Karpas-422 (cell line): ENCODE measurements at places on chromosomes 4 and X. TPM values are rescaled to one million over a fixed set of nuclear protein-coding genes. Genes with fewer than 3 reads are reported as not detected.

ZNF157 gene
- 0.52 and 0.90 TPM in 2 replicates for total RNA-seq

DNA sequence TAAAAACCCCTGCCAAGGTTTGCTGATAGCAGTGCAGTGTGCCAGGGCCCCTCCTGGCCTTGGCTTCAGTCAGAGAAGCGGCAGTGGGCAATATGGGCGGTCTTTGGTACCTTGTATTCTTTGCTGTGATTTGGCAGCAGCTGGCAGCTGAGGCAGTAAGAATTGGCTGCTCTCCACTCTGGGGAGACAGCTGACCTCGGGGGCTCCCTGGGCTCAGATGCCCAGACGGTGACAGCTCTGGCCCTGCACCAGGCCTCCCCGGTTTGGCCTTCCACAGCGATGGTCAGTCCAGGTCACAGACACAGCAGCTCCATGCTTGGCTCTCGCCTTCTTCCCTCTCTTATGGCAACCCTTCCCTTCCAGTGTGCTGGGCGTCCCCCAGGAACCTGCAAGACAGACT lies 330.9 kb downstream of the BCOR start:
- DNase-seq = no peak
- no peaks in the 10 kb centered on the region for H3K27me3 ChIP-seq

- no peak for DNase-seq
- H3K4me3 ChIP-seq = no peak overlapping the region
- no peaks in the 10 kb centered on the region for H3K4me1 ChIP-seq
- H3K27me3 ChIP-seq = no peaks in the 10 kb centered on the region
- H3K36me3 ChIP-seq = no peaks in the 10 kb centered on the region
Observed at GRCh38 chr4:89661173-89661899, 175.6 kb downstream of the SNCA start.

DNA sequence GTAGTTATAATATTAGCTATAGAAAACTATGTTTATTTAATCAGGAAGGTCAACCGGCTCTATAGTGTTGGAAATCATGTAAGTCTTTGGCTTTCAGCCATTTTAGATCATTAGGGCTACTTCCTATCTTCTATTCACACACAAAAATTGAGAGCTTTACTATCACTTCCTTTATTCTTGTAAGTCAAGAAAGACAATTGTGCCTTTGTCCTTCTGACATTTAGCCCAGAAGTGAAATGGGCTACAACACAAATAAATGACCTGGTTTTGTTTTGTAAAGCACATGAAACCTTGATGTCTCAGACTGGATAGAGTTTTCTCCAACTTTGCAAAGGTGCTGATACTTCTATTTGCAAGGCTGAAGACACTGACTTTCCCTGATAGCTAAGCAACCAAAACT lies 122.4 kb upstream of the ACSL4 start:
- H3K27ac ChIP-seq = no peak overlapping the region
- no peak overlapping the region for H3K4me3 ChIP-seq
- H3K27me3 ChIP-seq = no peaks in the 10 kb centered on the region
- H3K4me1 ChIP-seq = no peaks in the 10 kb centered on the region
- peak; percentile 47 for DNase-seq
- H3K36me3 ChIP-seq = no peaks in the 10 kb centered on the region

DNA sequence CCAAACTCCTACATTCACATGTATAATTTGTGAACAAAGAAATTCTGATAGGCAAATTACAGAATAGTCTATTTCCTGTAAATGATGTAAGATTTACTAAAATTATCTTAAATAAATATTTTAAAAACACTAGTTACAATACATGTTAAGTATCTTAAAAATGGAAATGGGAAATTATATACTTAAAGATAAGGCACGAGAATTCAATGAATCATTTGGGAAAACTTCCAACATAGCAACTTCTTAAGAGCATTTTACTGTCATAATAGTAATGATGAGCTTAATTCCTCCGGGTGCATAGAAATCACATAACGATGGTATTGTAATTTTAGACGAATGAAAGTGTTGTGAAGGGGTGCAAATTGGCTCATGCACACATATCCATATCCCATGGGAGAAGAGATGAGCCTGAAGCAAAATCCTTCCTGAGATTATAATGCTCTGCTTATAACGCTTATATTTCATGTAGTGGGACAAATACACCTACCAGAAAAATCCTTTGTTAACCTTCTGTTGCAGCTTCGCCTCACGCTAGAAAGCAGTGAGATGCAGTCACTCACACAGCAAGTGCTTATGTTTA lies 873.5 kb downstream of the PDHA2 start:
- H3K4me1 ChIP-seq = no peaks in the 10 kb centered on the region
- no peak overlapping the region for H3K4me3 ChIP-seq
- DNase-seq = no peak
- no peak overlapping the region for H3K27ac ChIP-seq
- no peaks in the 10 kb centered on the region for H3K27me3 ChIP-seq

MTMR1 gene
- total RNA-seq = 23.0 and 33.2 TPM in 2 replicates

GRCh38 chr4:74410272-74410671 lies 34.7 kb upstream of the AREG start:
- no peak overlapping the region for H3K4me3 ChIP-seq
- no peak overlapping the region for H3K27ac ChIP-seq
- H3K27me3 ChIP-seq = no peaks in the 10 kb centered on the region
- H3K4me1 ChIP-seq = no peaks in the 10 kb centered on the region
